ENCODE measurements at places on chromosomes 1 and 21. TPM values are rescaled to one million over a fixed set of nuclear protein-coding genes. Genes with fewer than 3 reads are reported as not detected.

DNA sequence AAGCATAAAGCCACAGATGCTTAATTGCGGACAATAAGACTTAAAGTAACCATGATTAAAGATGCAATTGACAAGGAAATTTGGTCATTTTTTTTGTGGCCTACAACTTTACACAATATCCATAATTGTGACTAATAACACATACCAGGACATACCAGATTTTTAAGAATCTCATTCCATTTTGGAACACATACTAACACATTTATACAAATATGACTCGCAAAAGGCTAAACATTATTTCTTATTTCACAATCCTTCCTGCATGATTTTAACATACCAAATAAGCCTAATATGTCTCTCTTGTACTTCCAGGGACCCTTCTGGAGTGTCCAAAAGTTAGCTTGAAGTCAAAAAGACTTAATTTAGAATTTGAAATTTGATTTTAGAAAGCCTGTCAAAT is 48.8 kb downstream of the DR1 start:
- no peak for DNase-seq

DNA sequence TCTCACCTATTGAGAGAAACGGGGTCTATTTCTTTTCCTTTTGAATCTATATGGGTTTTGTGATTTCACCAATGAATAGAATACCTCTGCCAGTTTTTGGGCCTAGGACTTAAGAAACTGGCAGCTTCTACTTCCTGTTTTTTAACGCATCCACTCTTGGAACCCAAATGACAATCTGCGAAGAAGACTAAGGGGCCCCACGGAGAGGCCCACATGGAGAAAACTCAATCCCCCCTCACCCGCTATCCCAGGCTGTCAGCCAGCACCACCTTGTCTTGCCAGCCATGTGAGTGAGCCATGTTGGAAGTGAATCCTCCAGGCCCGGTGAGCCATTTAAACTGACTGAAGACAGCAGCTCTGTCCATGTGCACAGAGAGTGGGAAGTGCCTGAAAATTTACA is 3.6 kb upstream of the HENMT1 start:
- no peak for DNase-seq

- DNase-seq = no peak
These were observed 119.8 kb downstream of the PLPPR5 start for GRCh38 chr1:98884864-98885263.

GRCh38 chr1:98048751-98049325 is 128.0 kb upstream of the DPYD start:
- no peak for DNase-seq

DNA sequence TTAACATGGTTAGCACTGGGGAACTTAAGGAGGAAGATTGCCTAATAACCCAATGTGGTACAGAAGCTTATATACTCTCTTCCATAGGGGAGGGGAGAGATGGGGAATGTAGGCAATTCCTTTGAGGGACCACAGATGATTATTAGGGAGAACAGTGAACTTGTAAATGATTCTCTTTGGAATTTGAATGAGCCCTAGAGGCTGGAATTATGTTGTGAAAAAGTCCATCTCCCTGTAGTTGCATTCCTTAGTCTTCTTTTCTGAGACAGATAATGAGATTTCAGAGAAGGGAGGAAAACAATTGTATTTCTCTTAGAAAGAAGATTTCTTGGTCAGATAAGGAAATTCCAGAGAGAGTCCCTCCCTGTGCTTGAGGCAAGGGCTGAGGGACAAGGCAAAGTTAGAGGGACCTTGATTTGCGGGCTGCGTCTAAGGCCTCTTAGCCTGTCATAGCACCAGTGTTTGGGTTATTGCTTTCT is 89.0 kb upstream of the HMCN1 start:
- no peak for DNase-seq

- DNase-seq = no peak
These were observed 74.5 kb downstream of the NFIA start for GRCh38 chr1:61156576-61157467.

DNA sequence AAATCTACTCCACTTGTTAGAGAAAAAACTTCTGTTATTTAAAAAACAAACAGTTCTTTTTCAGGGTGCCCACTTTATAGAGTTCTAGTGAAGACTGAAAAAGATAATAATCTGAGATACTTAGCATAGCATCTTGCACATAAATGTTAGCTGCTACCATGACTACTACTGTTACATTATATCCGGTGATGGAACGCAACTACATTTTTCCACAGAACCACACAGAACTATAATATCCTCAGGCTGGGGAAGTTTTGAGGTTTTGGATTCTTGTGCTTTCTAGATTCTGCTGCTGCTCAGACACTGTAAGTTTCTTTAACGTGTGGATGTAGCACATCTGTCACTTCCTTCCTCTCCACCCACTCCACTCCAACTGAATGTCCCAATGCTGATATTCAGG is 110.3 kb downstream of the PTPN14 start:
- no peak for DNase-seq

DNA sequence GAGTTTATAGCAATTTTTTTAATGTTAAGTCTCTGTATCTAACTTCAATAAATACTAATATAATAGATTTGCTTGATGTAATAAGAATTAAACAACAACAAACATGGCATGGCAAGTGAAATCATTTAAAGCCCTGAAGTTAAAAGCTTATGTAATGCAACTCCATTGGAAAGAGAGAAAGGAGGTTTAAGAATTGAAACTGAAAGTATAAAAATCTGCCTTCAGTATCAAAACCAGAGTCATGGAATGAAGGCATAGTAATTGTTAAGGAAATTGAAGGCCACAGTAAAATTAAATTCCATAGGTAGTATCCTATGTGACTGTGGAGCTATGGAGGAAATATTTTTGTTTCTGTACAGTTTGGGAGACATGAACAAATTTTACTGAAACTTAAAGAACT is 55.1 kb downstream of the PRDX6 start:
- no peak for DNase-seq

- DNase-seq = no peak
These were observed 389.3 kb downstream of the OMA1 start for GRCh38 chr1:58157256-58157655.

GRCh38 chr1:112673592-112674439 is 643 bp upstream of the MOV10 start:
- DNase-seq = peak; percentile 41

DNA sequence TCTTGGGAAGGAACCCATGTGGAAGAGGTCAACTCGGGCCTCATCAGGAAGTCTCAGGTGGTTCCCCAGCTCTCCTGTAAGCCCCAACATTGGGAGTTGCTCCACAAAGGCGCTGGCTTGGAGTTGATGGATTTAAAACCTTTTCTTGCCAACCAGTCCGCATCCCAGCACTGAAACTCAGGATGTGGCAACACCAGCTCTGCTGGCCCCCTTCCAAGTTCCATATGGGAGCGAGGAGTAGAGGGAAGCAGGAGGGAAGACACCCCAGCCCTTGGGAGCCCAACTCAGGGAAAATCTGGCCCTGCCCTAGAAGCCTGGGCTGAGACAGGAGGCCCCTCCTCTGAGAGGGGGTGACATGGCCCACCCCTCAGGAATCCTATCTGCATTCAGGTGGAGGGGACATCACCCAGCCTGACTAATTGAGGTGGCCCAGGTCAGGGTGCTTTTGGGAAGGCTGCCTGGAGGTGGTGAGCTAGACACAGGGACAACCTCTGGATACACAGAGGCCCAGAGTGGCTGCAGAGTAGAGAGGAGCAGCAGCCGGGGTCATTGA is 33.1 kb upstream of the DMBX1 start:
- no peak for DNase-seq

DNA sequence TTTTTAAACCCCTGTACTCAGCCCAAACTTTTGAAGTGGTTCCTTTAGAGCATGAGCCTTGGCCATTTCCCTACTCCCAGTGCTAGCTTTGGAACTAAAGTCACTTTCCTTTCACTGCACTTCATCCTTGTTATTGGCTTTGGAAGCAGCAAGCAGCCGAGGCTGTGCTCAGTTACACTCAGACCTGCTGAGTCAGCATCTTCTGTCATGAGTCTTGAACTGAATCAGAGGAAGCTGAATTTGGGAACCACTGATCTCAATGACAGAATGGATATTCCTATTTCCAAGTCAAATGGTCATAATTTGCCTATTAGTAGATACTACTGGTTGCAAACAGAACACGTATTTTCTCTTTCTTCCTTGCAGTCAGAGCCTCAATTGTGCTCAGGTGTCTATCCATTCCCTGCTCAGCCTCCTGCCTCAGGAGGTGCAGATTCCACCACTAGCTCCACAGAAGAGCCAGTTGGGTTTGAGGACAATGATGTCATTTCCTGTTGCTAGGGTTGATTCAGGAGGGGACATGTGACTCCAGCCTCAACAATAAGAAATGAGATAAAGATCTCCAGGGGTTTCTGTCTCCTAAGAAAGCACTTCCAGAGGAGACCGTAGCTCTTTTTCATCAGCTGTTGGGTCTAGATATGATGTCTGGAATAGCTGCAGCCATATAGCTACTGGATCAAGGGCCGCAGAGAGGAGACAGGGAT is 44.9 kb upstream of the NTPCR start:
- no peak for DNase-seq

GRCh38 chr1:178518894-178519293 is 6.0 kb downstream of the TEX35 start:
- no peak for DNase-seq

DNA sequence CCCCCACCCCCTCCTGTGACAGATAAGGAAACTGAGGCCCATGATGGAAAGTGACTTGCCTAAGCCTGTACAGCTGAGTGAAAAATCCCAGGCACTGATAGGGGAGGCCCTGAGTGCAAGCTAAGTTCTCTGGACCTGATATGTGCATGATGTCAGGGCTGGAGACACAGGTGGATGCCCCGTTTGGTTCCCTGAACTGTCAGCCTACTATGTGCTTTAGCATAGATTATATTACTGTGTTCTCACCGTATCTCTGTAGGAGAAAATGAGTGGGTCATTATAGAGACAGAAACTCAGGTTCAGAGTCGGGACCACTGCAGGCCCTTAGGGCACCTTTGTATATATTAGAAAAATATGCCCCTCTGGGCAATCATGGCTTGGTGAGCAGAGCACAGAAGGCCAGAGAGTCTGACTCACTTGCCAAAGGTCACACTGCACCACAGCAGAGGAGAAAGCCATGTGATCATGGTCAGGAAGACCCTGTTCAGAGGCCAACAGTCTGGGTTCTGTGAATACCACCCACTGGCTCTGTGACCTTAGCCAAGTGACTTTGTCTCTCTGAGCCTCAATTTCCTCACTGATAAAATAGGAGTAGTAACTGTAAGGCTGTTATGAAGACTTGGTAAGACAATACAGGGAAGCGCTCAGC is 145.8 kb upstream of the WNT4 start:
- DNase-seq = no peak

DNA sequence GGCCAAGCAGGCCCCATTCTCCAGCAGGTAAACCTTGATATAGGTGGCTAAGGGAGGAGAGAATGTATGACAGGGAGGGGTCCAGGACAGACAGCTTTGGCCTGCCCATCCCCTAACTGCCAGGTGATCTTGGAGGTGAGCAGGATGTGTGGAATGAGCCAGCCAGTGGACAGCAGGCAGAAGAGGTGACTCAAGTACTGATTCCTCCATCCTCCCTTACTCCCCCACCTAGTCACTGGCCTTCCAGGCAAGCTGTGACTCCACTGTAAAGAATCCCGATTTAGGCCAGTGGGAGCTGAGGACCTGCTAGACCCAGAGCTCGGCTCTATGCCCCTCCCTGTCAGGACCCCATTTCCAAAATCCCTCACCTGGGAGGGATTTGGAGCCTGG is 36.6 kb downstream of the RIMS3 start:
- no peak for DNase-seq

- DNase-seq = no peak
These were observed 5.2 kb upstream of the SF3A3 start for GRCh38 chr1:37994886-37995566.

GRCh38 chr21:41500931-41501381 is 7.0 kb downstream of the TMPRSS2 start:
- DNase-seq = no peak

GRCh38 chr1:12275370-12275769 is 45.5 kb downstream of the VPS13D start:
- DNase-seq = no peak

DNA sequence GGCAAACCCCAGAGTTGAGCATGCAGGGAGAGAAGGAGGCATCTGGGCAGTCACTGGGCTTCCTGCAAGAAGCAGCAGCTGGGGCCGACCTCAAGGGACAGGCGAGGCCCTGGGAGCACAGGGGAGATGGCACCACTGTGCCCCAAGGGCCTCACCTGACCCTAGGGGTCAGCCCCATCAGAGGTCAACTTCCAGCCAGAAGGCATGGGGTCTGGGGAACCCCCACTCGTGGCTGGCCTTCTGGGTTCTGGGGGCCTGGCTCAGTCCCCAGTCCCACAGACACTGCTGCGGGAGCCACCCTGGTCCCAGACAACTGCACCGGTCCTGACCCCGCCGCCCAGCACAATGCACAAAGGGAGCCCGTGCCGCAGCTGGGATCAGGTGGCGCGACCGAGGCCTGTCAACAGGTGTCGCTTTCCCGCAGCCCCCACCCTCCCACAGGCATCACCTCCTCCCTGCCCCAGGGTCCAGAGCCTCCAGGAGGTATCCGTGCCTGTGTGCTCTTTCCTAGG is 6.2 kb downstream of the WNT9A start:
- no peak for DNase-seq

- DNase-seq = no peak
These were observed 1.2 kb downstream of the CAMK2N1 start for GRCh38 chr1:20484519-20485462.

DNA sequence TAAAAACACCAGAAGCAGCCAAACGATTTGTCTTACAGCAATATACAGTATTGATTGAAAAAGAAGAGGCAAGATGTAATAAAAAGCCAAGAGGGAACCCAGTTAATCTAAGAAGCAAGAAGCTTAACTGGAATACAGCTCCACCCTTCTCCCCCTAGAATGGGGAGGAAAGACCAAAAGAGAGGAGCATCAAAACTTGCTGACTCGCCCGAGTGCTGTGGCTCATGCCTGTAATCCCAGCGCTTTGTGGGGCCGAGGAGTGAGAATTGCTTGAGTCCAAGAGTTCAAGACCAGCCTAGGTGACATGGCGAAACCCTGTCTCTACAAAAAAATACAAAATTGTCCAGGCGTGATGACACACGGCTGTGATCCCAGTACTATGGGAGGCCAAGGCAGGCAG is 32.2 kb downstream of the BRWD1 start:
- DNase-seq = no peak

DNA sequence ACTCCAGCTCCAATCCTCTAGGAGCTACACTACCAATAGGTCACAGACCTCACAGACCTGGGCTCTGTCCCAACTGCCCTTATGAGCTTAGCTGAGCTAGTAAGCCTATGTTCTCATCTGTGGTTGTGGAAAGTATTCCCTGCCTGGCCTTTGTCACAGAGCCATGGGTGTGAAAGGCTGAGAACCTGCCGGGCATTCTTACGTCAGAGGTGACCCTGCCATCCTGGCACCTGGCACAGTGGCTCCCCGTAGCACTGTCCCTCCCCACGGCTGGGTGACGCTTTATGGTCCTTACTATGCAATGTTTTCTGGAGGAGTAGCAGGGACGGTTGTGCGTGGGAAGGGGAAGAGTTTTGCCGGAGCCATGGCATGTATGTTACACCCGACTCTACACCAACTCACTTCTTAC is 3.5 kb downstream of the TNFRSF1B start:
- DNase-seq = no peak

The NIBAN1 gene
- 148 TPM for total RNA-seq

The ZBTB8A gene
- 30.1 TPM for total RNA-seq

The C1QC gene
- total RNA-seq = 25.4 TPM

The MAP3K7CL gene
- 13.5 TPM for total RNA-seq

The DMRTA2 gene
- total RNA-seq = not detected

The PLK3 gene
- total RNA-seq = 4.7 TPM

The ANGPTL3 gene
- not detected for total RNA-seq

The KLF17 gene
- 0.95 TPM for total RNA-seq

The CD164L2 gene
- total RNA-seq = not detected

The TTF2 gene
- total RNA-seq = 12.2 TPM

The VHLL gene
- total RNA-seq = not detected

The CAPN9 gene
- 2.7 TPM for total RNA-seq
